ENCODE measurements at places on chromosomes 2 and 18. TPM values are rescaled to one million over a fixed set of nuclear protein-coding genes. Genes with fewer than 3 reads are reported as not detected.

DNA sequence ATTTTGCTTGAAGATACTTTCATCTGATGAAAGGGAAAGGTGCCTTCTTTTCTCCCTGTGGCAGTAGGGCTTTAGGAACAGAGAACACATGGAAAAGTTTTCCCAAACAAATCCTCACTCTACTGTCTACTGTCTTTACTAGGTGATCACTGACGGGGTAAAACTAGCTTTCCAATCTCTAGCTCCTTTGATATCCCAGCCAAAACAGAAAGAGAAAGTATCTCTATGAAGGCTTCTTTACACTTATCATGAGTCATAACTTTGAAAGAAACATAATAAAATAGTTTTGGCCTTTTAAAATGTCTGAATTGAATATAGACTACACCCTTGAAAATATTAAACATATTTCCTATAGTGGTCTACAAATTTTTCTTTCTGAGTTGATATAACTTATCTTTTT lies 214.5 kb downstream of the DSEL start:
- no peak overlapping the region for H3K4me3 ChIP-seq
- no peaks in the 10 kb centered on the region for H3K27me3 ChIP-seq
- no peaks in the 10 kb centered on the region for H3K4me1 ChIP-seq
- no peak overlapping the region for H3K27ac ChIP-seq
- no peaks in the 10 kb centered on the region for H3K36me3 ChIP-seq

KCNF1 gene
- 0.42 TPM for total RNA-seq

GRCh38 chr2:24702800-24703199 lies 90.4 kb downstream of the PTRHD1 start:
- no peaks in the 10 kb centered on the region for H3K36me3 ChIP-seq
- peak; percentile 88 for DNase-seq
- H3K4me1 ChIP-seq: peaks cover 13% of the 10 kb centered on the region

DNA sequence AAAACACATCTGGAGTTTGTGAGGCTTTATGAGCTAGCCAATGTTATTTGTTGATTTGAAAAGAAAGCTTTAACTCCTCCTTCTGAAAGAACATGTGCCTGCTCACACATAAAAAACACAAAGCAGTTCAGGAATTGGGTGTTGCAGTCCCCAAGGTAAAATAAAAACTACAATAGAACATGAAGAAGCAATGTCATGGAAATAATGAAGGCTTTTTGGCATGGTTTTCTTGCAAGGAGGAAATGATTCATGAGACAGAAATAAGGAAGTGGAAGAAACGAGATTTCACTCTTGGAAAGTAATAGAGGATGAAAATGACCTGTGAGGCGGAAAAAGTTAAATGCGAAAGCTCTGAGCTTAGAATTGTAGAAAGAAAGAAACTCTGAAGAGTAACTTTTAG lies 81.1 kb downstream of the TRIB2 start:
- no peaks in the 10 kb centered on the region for H3K36me3 ChIP-seq
- no peak overlapping the region for H3K4me3 ChIP-seq
- H3K27ac ChIP-seq: peak overlapping the region; percentile 85
- peak; percentile 92 for DNase-seq
- peaks cover 24% of the 10 kb centered on the region for H3K4me1 ChIP-seq

GRCh38 chr2:165067643-165068486 lies 112.5 kb upstream of the SLC38A11 start:
- peak; percentile 2 for DNase-seq
- H3K27me3 ChIP-seq: no peaks in the 10 kb centered on the region
- no peak overlapping the region for H3K4me3 ChIP-seq
- H3K27ac ChIP-seq: no peak overlapping the region

- DNase-seq: peak; percentile 28
- no peaks in the 10 kb centered on the region for H3K36me3 ChIP-seq
- H3K27me3 ChIP-seq: no peaks in the 10 kb centered on the region
- H3K4me1 ChIP-seq: peaks cover 23% of the 10 kb centered on the region
Observed at GRCh38 chr2:1626271-1626681, 118.0 kb downstream of the PXDN start.

DNA sequence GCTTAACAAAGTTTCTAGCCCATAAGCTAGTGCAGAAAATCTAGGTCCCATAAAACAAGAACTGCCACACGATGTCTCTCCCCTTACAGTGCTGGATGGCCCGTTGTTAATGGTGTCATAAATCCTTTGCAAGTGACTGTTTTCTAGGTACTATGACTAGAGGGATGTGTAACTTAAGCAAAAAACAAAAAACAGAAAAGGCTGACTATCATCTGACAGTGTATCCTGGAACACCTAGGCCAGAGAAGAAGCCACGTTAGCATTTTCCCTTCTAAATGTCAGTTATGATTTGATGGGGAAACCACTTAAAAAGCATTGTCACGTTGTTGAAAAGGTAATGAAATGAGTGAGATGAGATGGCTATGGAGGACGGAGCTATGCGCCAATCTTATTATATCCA lies 2.4 kb downstream of the CASP8 start:
- no peaks in the 10 kb centered on the region for H3K27me3 ChIP-seq
- peaks cover 25% of the 10 kb centered on the region for H3K4me1 ChIP-seq
- DNase-seq: no peak
- no peaks in the 10 kb centered on the region for H3K36me3 ChIP-seq

- H3K36me3 ChIP-seq: no peaks in the 10 kb centered on the region
- peak; percentile 92 for DNase-seq
- H3K27ac ChIP-seq: peak overlapping the region; percentile 91
- H3K27me3 ChIP-seq: no peaks in the 10 kb centered on the region
- peaks cover 50% of the 10 kb centered on the region for H3K4me1 ChIP-seq
Observed at GRCh38 chr18:58993260-58993659, 128.6 kb downstream of the ZNF532 start.

DNA sequence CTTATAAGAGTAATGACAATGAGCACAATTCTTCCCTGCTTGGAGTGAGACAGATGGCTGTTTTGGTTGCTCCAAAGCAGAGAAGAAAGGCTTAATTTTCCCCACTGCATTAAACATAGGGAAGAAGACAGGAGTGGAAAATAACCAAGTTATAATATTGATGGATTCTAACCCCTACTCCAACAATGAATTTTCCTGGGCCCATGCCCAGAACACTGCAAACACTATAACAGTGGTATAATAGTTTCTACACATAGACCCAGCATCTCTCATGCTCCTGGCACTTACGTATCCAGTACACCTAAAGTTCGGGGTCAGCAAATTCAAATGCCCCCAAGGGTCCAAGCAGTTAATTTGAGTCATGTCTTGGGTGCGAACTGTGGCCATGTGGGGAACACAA lies 613.4 kb downstream of the PLCL1 start:
- H3K4me1 ChIP-seq: no peaks in the 10 kb centered on the region
- H3K36me3 ChIP-seq: no peaks in the 10 kb centered on the region
- H3K27me3 ChIP-seq: no peaks in the 10 kb centered on the region
- DNase-seq: no peak
- no peak overlapping the region for H3K4me3 ChIP-seq
- H3K27ac ChIP-seq: no peak overlapping the region

CFC1 gene
- not detected for total RNA-seq

DNA sequence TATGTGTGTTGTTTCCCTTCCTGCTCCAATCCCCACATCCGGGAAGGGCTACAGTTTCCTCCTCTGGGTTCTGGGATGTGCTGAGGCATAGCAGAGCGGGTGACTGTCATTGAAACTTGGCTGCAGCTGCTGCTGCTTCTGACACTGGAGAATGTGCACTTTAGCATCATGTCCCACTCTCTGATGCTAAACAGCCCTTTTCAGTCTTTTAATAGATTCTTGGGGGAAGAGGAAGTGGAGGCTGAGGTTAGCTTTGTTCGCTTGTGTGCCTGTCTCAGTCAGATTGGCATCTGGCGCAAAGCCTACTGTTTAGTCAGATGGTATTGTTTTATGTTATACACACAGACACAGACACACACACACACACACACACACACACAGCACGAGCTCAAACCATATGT lies 136.5 kb upstream of the RND3 start:
- peak; percentile 89 for DNase-seq
- H3K27me3 ChIP-seq: no peaks in the 10 kb centered on the region
- peak overlapping the region; percentile 68 for H3K27ac ChIP-seq
- H3K4me1 ChIP-seq: peaks cover 49% of the 10 kb centered on the region

REEP1 gene
- total RNA-seq: 0.53 TPM

GRCh38 chr2:223123855-223124610 lies 72.0 kb downstream of the KCNE4 start:
- H3K27me3 ChIP-seq: no peaks in the 10 kb centered on the region
- H3K4me3 ChIP-seq: no peak overlapping the region
- DNase-seq: no peak
- peaks cover 24% of the 10 kb centered on the region for H3K4me1 ChIP-seq
- no peaks in the 10 kb centered on the region for H3K36me3 ChIP-seq
- H3K27ac ChIP-seq: no peak overlapping the region

Measured in endothelial cell of umbilical vein (primary cell).